ENCODE measurements at places on chromosomes 2 and 18.

GRCh38 chr2:134207589-134208209 lies 46.2 kb upstream of the MGAT5 start:
- no peak for DNase-seq

GRCh38 chr2:66569321-66569851 lies 134.5 kb downstream of the MEIS1 start:
- DNase-seq = peak; percentile 16

- no peak for DNase-seq
Measured at GRCh38 chr2:179265082-179265510, 464 bp upstream of the SESTD1 start.

DNA sequence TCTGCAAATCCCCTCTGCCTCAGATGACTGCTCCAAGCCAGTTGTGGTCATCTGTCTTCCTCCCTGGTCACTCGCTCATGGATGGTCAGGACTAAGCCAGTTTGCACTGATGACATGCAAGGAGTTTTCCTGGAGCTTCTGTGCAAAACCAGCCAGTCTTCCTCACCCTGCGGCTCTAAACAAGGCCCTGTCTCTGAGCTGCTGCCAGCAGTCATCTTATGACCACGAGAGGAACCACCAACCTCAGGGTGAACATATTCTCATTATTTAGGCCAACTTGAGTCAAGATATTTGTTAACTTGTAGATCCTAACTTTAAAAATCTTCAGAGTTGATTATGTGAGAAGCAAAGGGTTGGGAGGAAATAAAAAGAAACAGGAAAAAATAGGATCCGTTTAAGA lies 119.9 kb upstream of the CAB39 start:
- DNase-seq = no peak

DNA sequence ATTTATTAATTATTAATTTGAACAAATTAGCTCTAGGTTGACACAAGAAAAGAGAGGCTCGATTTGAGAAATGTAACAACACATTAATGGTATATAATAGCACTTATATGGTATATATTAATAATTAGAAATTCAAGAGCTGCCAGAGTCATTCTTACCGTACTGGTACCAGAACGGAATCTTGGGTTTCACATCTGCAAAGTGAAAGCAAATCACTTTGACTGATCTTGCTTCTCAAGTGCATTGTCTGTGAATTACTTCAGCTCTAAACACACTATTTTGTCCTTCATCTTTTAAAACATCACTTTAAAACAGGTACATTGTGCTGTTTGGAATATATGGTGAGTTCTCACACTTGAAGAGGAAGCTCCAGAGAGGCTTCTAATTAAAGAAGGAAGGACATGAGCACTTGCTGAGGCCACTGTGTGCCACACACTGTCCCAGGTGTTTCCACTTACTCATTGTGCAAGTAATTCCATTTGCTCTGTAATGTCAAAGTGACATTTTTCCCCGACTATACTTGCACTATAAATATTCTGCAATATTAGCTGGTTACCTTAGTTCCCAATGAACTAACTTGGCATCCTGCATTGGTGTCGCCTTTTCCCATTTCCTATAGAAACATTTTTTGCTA lies 85.8 kb downstream of the PLA2R1 start:
- DNase-seq = no peak

GRCh38 chr2:100886085-100886484 lies 66.1 kb downstream of the NPAS2 start:
- DNase-seq = no peak

- DNase-seq = peak; percentile 69
Measured at GRCh38 chr2:128801576-128801975, 482.9 kb upstream of the HS6ST1 start.

DNA sequence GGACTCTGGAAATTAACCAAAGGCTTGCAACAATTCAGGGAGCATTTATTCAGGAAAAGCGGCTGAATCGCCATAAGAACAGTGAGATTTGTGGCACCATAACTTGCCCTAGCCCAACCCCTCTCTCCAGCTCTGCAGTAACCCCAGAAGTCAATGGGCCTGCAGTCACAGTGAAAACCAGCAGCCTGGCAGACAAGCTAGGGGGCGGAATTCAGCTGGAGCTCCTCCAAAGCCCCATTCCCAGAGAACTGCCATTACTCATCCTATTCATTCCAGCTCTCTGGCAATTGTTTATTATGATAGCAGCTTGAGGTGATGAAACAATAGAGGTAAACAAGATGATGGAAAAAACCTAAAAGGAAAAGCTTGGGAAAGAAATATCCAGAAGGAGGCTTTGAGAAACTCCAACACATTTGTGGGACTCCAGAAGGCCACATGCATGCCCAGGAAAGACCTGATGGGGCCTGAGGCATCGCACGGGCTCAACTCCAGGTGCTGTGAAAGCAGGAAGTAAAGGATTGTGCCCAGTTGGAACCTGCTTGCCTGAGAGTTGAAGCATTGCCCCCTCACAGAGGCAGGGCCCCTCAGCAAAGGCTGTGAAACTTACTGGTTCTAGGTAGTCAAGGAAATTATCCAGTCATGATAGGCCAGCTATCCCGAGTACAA lies 126.7 kb downstream of the TWIST2 start:
- DNase-seq = no peak

DNA sequence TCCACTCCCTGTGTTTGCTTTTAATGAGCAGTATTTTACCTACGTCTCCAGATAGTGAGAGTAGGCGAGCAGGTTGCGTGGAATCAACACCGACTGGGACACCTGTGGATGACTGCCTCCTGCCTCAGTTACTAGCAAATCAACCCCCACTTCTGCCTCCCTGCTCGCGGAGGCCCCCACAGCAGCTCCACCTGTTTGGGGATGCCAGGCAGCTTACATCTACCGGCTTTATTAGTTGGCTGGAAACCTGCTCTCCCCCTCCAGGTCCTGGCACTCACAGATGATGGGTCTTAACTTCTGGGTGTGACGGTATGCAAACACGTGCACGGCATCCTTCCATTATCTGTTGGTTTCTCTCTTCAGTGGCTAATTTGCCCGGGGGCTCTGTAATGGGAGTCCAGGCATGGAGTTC lies 164.4 kb upstream of the SESTD1 start:
- DNase-seq = no peak

GRCh38 chr2:232293191-232293590 lies 85.4 kb upstream of the ALPP start:
- DNase-seq = no peak

GRCh38 chr2:10234013-10234306 lies 68.7 kb upstream of the HPCAL1 start:
- DNase-seq = no peak

- no peak for DNase-seq
Measured at GRCh38 chr2:105397025-105397722, 1.7 kb downstream of the FHL2 start.

- no peak for DNase-seq
Measured at GRCh38 chr2:24717263-24717951, 75.8 kb downstream of the PTRHD1 start.

- no peak for DNase-seq
Measured at GRCh38 chr18:72107647-72108383, 436.3 kb downstream of the CBLN2 start.

- no peak for DNase-seq
Measured at GRCh38 chr2:96176661-96177060, 31.4 kb upstream of the DUSP2 start.

DNA sequence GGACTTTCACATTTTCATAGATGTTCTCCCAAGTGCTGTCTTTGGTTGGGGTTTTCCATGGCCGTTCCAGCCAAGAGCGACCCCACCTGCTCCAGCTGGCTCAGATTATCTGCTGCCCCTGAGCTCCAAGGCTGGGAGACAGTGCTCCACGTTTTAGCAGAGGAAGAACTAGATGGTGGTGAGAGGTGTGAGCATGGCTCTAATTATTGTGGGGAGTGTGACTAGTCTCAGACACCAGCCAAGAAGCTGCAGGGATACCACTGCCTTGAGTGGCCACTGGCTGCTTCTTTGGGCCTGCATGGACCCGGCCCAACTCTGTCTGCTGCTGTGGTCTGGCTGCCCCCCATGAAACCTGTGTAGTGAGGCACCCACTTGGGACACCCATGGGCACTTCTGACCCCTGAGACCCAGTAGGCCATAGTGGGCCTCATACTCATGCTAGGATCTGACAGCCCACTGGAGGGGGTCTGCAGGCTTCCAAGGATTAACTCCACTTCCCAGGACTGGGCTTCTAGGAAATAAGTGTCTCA lies 2.8 kb upstream of the NCL start:
- no peak for DNase-seq

DNA sequence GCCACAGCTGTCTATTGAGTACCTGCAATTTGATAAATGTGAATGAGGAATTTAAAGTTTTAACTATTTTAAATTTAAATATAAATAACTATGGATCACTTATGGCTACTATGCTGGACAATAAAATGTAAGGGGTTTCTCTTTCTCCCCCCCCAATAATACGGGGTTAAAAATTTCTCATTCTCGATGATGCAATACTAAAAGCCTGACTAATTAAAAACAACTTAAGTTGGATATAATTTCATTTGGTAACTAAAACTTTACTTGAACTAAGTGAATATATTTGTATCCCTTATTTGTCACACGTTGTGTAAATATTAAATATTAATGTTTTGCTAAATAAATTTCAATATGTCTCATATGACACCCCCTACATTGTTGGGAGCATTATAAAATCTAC lies 297.3 kb downstream of the GRB14 start:
- no peak for DNase-seq

- no peak for DNase-seq
Measured at GRCh38 chr2:26630669-26631360, 10.4 kb downstream of the CIB4 start.

DNA sequence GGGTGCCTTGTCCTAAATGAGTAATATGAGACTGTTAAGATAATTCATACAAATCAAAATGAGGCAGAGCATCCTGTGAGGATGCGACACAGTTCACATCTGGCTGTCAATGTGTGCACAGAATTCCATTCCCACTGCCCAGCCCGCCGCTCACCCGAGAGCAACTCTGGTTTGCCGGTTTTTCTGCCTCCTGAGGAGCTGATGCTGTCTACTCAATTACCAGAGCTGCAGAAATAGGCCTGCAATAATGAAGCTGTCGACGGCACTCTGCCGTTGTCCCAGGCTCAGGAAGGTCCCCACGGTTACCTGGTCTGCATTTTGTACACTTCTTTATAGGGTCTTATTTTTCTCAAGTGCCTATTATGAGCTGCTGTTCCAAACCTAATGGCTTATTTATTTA lies 55.7 kb upstream of the LYPD1 start:
- DNase-seq = peak; percentile 88

- DNase-seq = no peak
Measured at GRCh38 chr2:47321411-47322031, 81.4 kb upstream of the MSH2 start.

DNA sequence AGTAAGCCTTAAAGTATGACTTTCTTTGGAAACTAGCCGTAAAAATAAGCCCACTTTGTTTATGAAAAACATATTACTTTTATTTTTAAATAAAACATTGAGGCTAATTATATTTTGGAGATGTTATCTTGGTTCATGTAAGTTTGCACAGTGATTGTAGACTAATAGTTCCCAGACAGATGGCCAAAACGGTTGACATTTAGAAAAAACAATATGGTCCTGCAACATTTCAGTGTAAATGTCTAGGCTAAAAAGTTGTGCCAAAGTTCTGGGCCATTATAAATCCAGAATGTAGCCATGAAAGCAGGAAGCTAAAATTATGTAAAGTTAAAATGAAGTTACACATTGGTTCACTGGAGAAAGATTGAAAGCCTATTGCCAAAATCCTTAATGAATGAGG lies 43.6 kb downstream of the SLC5A7 start:
- DNase-seq = no peak

DNA sequence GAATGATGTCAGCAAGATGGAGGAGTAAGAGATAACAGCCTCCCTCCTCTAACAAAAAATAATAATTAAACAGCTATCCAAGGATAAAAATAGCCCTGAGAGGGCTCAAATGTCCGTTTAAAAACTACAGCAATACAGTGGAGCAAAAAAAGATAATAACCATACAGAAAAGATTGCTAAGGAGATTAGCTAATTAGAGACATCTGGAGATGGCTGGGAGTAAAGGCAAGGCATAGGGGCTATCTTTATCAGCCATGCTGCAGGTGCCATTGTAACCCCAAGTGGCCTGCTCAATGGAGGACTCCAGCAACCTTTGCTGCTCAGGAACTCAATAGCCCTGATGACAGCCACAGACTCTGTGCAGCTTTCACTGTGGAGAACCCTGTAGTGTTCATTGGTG lies 42.7 kb downstream of the MDH1 start:
- DNase-seq = no peak

GRCh38 chr2:168780669-168781071 lies 21.8 kb upstream of the NOSTRIN start:
- no peak for DNase-seq

DNA sequence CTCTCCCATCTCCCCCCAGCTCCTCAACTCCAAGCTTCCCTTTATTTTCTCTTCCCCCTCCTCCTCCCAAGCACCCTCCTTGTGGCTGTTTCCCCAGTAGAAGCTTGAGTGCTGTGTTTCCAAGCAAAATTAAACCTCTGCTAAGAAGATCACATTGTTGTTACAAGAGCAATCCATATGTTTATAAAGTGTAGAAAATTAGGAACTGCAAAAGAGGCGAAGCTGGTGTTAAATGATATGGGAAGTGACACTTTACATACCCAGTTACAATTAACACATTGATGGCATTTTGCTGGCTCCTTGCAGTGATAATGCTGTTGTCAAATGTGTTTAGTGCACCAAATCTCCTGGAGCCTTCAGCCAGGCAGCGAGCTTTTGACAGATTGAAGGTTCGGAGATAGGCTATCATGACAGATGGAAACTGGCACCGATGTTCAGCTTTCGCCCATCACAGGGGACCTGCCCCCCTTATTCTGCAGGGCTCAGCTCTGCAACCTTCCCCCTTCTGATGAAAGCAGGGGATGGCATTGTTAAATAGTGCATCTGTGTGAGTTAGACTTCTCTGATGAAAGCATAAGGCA lies 259.8 kb upstream of the ATP5MC3 start:
- no peak for DNase-seq

DNA sequence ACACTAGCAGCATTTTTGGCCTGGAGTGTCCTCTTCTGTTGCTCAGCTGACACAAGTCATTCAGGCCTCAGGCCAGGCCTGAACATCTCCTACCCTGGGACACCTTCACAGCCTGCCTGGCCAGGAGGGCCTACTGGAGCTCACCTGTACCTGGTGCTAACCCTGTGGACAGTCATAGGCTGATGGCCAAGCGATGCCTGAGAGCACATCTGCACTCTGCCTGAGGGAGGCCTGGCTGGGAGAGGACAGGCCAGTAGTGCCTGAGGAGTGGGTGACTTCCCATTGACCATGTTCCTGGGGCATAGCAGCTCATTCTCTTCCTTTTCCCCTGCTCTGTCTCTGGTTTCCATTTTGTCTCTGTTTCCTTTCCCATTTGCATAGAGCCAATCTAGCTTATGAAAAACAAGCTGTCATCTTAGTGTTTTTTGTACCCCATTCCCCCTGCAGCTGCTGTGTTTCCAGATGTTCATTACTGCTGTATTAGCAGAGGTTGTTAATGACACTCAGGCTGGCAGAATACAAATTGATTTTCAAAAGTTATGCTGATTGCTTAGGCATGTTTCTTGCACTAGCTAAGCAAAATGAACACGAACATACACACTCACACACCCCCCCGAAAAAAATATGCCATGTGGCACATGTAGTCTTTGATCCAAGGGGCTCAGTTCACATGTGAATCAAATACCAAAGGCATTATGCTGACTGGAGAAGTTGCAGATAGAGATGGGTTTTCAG lies 149.7 kb upstream of the HS6ST1 start:
- DNase-seq = no peak

- no peak for DNase-seq
Measured at GRCh38 chr2:120546048-120546864, 189.4 kb upstream of the GLI2 start.

- DNase-seq = no peak
Measured at GRCh38 chr18:12428923-12429322, 21.2 kb downstream of the PRELID3A start.
